Activated effector memory CD4-positive, alpha-beta T cell treated with anti-CD3 and anti-CD28 coated beads, Interleukin-2, amount 50 U/mL, for 16 hours (primary cell): ENCODE measurements at places on chromosomes 2 and 18.
A peak's percentile ranks its signal among the peaks of the same experiment; 100 is the strongest.

DNA sequence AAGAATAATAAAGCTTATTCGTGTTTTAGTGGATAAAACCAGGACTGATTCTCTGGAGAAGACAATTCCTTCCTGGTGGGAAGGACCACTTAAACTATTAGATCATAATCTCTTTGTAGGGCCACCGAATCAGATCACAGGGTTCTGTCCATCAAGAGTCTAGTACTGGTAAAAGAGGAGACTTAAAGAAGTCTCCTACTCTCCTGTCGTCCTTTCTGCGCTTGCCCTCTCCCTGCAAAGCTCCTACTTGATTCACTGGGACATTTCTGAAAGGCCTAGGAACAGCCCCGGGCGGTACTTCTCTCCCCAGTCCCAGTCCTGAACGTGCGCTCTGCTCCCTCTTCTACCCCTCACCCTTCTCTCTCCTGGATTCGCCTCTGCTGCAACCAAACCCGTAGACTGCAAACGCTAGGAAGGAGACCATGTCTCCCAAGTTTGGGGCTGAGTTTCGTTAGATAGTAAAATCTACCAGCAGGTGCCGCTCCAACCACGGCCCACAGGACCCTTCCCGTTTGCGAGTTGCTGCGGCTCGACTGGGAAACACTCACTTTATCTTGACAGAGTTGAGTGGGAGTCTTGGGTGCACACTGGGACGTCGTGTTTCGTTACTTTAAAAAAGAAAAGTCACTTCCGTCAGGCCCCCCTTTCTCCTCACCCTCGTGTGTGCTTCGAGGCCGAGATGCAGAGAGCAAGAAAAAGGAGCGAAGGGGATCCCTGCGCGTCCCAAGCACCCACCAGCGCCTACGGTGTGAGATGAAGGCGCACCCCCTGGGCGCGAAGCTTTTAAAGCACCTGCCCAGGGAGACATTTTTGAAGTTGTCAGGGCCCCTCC is 923 bp downstream of the FIGLA start:
- DNase-seq: peak; percentile 75

- peak; percentile 81 for DNase-seq
These were observed 60.2 kb upstream of the SPP2 start for GRCh38 chr2:233990261-233990798.

DNA sequence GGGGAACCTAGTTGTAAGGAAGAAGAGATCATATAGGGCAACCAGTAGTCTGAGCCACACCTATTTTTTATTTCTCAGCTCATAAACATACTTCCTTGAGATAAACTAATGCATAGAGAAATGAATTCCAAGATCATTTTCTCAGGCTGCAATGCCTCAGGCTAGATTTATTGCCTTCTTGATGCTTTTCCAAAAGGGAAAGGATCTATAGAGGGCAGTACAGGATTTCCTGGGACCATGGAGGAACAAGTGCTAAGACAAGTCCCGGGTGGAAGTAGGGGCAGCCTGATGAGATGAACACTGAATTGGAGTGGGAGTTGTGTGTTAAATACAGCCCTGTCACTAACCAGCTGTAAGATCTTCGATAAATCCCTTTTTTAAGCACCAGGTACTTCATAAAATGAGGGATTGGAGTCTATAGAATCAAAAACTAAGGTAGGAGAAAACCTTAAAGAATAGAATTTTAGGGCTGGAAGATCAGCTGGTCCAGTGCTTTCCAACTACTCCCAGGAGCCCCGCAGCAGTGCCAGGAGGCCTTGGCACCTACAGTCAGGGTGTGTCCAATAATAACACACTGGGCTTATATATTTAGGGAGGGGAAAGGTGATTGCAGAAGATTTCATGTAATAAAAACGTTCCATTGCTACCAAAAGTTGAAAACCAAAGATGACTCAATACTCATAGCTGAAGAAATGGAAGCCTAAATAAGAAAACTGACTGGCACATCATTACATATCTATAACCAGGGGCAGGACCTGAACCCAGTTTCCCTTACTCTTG is 58.1 kb downstream of the SERTAD2 start:
- DNase-seq: no peak

GRCh38 chr18:41828137-41828536 is 126.9 kb upstream of the PIK3C3 start:
- DNase-seq: no peak

GRCh38 chr2:222180619-222181018 is 118.2 kb downstream of the PAX3 start:
- no peak for DNase-seq

DNA sequence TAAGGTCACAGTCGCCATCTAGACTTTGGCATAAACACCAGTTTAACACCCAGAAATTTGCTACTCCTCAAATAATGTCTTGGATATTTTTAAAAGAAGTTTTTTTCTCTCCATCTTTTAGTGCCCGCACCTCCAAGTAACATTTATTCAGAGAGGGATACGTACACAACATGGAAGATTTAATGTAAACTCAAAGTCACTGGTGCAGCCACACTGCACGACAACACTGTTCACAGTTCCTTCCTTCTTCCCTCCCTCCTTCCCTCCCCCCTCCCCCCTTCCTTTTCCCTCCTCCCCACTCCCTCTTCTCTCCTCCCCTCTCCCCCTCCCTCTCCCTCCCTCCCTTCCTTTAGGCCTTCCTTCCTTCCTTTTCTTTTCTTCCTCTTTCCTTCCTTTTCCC is 56.5 kb downstream of the NPPC start:
- no peak for DNase-seq

GRCh38 chr18:55486936-55487335 is 101.1 kb downstream of the TCF4 start:
- DNase-seq: no peak

- no peak for DNase-seq
These were observed 758.0 kb upstream of the ZEB2 start for GRCh38 chr2:145277922-145278321.

DNA sequence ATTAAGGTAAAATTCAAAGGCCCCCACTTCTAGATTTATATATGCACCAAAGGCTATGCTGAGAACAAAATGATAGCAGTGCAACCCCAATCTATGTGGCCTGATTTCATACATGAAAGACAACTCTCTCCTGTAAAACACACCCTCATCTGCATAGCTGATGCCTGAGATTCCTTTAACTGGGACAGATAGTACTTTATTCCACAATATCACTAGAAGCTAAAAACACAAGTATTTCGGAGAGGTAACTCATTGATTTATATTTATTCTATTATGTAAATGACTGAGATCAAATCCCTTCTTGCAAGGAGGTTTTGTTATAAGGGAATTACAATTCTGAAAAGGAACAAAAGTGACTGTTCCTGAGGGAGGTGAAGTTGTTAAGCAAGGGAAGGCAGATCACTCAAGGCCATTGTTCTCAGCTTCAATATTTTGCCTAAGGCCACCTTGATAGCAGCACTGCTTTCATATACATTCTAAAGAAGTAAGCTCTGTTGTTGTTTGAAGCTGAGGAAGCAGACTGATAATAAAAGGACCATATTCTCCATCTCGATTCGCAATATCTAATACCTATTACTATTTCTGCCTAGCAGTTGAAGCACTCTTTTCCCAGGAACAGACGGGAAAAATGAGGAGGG is 471.0 kb upstream of the CDH7 start:
- no peak for DNase-seq

DNA sequence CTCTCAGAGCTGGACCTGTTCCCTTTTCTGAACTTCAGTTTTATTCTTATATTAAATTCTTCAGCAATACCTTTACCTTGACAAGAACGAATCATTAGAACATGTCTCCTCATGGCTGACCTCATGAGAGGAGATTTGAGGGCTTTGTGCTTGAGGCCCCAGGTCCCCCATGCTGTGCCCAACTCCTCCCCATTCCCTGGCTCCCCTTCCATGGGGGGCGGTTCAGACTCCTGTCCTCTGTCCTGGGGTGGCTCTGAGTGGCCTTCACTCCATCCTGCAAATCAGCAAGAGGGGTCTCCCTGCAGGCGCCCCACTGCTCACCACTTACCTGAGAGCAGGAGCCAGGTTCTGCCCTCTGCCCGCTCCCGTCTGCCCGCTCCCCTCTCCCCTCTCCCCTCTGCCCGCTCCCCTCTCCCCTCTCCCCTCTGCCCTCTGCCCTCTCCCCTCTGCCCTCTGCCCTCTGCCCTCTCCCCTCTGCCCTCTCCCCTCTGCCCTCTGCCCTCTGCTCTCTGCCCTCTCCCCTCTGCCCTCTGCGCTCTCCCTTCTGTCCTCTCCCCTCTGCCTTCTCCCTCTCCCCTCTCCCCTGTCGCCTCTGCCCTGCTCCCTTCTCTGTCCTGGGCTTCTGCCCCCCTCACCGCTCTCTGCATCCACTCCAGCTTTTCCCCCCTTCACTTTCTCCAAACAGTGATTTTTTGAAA is 98.7 kb upstream of the ALKAL2 start:
- DNase-seq: no peak

DNA sequence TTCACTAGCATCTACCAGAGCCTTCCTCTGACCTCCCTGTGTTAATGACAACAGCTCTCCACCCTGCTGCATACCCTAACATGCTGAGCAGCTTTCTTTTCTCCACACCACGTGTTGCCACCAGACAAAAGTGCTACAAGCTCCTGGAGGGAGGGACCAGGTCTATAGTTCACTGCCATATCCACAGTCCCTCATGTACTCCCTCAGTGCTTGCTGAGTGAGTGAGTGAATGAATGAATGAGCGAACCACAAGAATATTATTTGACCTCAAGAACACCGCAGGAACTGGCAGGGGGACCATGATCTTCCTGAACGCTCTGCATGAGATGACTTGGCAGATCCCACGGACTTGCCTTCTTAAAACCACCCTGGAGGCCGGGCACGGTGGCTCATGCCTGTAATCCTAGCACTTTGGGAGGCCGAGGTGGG is 47.4 kb upstream of the CAB39 start:
- DNase-seq: no peak

DNA sequence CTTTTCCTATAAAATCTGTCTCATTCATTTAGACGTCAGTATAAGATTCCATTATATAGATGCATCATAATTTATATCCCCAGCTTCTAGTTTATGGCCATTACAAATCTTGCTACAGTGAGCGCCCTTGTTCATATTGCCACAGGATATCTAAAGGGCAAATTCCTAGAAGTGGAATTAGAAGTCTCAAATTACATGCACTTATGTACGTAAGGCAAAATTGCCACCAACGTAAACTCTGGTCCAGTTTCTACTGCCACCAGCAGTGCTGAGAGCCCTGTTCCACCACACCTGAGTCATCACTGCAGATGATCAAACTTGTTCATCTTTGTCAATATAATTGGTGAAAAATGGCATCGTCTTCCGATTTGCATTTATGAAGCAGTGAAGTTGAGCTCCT is 90.9 kb upstream of the ID2 start:
- no peak for DNase-seq

DNA sequence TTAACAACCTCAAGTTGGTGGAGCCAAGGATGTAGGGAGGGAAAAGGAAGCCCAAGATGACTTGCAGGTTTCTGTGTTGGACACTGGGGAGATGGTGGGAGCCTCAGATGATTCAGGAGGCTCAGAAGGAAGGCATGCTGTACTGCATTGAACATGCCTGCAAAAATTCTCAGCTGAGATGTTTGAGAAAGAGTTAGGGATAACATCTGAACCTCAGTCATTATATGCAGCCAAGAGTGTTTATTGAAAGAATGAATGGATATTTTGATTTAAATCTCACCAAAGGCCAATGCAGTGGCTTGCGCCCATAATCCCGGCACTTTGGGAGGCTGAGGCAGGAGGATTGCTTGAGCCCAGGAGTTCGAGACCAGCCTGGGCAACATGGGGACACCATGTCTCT is 243.0 kb downstream of the MYCN start:
- DNase-seq: no peak

DNA sequence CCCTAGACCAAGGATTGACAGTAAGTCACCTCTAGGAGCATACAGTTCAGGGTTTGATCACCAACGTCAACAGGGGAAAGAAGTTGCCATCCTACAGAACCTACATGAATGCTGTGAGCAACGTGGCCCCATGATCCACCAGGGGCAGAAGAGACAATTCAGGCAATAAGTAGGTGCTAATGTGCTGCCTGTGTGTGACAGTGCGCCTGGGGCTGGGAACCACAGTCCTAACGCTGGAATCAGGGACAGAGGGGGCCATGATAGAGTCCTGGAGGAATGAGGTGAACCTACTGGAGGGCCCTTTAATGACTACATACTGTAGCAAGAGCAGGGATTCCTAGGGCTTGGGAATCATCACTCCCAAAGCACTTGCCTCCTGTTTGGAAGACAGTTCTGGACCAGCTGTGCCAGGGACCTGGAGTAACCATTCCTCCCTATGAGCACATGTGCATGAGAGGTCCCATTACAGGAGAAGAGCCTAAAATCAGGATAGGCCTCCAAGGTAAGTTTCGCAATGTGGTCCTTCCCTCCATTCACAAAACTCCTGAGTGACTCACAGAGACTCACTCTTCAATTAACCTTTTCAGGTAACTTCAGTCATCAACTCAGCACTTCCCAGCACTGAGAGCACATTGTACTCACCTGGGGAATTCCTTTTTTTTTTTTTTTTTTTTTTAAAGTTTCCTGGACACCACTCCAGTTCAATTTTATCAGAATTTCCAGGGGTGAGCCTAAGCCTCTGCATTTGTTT is 214.0 kb downstream of the TMEM163 start:
- no peak for DNase-seq

DNA sequence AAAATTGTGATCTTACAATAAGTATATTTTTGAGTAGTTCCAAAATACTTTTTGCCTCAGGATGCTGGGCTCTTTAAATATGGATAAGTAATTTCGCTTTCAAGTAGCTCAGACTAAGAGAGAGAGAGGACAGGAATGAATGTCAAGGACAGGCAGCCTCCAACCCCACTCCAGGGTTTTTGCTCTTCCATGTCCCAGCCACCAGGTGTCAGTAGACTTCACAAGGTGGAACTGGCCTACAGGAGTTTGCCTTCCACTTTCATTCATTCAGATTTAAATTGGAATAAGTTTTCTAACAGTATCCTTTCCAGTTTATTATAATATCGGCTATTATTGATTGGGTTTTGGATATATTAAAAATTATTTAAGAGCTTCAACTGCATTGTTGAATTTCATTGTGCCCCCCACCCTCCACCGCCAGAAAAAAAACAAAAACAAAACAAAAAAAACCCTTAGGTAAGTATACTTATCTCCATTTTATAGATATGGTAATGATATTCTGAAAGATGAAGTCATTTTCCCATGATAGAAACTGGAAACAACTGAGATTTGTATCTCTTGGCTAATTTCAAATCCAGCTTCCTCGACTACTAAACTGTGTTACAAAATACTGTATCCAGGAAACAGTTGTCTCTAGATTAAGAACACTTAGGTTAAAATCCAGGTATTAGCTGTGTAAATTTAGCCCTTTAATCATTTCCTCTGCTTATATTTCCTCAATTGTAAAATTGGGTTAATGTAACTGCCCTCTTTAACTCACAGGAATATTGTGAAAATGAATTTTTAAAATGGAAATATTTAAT is 793.1 kb downstream of the ERBB4 start:
- no peak for DNase-seq

DNA sequence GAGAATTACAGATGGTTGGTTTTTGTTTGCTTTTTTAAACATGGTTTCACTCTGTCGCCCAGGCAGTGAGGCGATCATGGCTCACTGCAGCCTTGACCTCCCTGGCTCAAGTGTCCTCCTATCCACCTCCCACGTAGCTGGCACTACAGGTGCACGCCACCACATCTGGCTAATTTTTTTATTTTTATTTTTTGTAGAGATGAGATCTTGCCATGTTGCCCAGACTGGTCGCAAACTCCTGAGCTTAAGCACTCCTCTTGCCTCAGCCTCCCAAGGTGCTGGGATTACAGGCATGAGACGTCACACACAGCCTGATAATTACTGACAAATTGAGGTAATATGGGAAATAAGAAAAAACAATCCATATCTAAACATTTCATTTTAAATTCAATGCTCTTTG is 110.5 kb upstream of the ZSWIM2 start:
- DNase-seq: no peak

GRCh38 chr18:7735196-7735595 is 168.1 kb downstream of the PTPRM start:
- no peak for DNase-seq
